ENCODE measurements at places on chromosomes 12 and 14.

GRCh38 chr12:56143870-56144269, 8.5 kb upstream of the MYL6B start:
- no peak for DNase-seq

- no peak for DNase-seq
These were observed 1.1 kb downstream of the HPD start for GRCh38 chr12:121857322-121858246.

DNA sequence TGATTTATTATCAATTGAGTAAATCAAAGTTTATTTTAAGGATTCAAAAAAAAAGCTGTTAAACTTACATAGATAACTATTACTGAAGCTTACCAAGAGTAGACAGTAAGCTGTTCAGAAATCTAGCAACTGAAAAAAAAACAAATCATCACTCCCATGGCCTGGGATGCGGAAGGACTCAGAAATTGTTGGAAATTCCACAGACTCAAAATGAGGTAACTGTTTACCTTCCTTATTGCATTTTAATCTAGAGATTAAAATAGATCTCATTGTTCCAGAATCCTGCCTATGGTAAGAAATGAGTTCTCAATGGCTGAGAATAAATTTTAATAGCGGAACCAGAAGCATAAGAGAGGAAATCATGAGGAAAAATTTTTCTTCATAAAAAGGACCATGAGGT, 87.2 kb downstream of the PPM1H start:
- peak; percentile 30 for DNase-seq

GRCh38 chr12:7210642-7211151, 21.2 kb downstream of the PEX5 start:
- DNase-seq: no peak

GRCh38 chr14:41419709-41420108, 187.0 kb upstream of the LRFN5 start:
- no peak for DNase-seq

DNA sequence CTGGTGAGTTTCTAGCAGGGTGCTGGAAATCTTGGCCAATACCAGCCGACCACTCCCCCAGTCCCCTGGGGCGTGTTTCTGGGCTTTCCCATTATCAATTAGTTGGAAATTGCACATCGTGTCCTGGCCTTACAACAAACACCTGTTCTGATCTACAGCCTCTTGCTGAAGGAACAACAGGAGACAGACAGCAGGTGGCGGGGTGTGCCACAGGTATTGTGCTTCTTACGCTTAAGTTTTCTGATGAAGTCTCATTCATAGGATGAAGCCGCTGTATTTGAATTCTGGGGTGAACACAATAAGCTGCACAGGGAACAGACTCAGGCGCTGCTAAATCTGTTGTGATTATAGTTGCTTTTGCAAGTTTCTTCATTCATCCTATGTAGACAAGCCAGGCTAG, 703 bp downstream of the HIGD1C start:
- no peak for DNase-seq
